ENCODE measurements at places on chromosomes 2 and 18.
A peak's percentile ranks its signal among the peaks of the same experiment; 100 is the strongest.

- DNase-seq: peak; percentile 76
These were observed 102.8 kb upstream of the RBMS1 start for GRCh38 chr2:160596441-160596840.

DNA sequence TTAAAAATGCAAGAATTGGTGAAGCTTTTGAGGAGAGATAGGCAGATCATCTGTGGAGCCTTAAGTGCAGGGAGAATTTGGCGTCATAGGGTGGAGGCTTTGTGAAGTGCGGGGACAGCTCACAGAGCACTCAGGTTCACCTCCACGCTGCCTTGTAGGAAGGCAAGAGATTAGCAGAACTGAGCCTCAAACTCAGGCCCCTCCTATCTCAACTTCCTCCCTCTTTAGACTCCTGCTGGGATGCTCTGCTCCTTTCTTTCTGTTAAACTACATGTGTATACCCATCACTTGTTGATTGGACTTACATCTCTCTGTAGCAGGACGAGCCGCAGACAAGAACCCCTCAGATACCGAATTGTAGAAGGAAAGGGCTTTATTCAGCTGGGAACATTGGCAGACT is 422.2 kb downstream of the SETBP1 start:
- DNase-seq: no peak

DNA sequence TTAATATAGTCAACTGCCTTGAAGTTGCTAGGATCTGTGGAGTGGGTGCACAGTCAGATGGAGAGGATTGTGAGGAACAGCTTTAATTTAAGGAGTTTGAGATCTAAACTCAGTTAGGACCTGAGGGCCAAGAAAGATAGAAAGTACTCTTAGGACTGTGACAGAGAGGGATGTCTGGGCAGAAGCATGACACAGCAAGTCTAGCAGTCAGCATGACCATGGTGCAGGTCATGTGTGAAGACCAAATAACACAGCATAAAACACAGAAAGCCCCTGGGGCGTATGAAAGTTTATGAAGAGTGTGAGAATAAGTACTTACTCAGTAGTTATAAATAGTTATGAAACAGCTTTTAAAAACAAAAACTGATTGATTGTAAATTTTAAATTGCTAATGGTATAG is 107.2 kb downstream of the GALNT1 start:
- DNase-seq: no peak

GRCh38 chr2:229372207-229372606 is 101.1 kb upstream of the PID1 start:
- no peak for DNase-seq

GRCh38 chr2:218363736-218364135 is 7.1 kb downstream of the CATIP start:
- DNase-seq: no peak

- no peak for DNase-seq
These were observed 10.6 kb downstream of the LOXHD1 start for GRCh38 chr18:46646468-46646867.

GRCh38 chr2:43133336-43133707 is 93.1 kb downstream of the ZFP36L2 start:
- DNase-seq: no peak

- DNase-seq: no peak
These were observed 2.3 kb downstream of the HJURP start for GRCh38 chr2:233852056-233852455.

GRCh38 chr2:54208364-54209240 is 47.4 kb downstream of the TSPYL6 start:
- DNase-seq: peak; percentile 64

DNA sequence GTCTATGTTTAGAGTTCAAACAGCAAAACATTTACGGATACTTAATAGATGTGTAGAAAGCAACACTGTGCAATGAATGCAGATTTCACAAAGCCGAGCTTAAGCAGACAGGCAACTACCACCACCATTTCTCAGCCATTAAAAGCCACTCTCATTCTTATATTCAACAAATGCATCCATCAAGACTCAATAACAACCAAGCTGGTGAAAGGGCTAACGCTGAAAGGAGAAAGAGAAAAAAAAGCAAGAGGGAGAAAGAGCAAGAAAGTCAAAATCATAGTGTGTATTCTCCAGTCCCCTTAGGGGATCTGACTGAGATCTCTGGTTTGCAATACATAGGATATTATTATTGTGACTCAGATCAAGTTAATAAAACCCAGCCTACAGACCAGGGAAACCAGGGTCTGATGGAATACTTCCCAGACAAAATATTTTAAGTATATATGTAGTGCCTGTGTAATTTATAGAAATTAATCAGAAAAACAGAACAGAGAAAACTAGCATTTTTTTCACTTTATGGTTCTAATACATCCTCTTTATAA is 14.1 kb downstream of the SATB2 start:
- peak; percentile 66 for DNase-seq

- DNase-seq: no peak
These were observed 85.0 kb downstream of the USP40 start for GRCh38 chr2:233481368-233482142.

DNA sequence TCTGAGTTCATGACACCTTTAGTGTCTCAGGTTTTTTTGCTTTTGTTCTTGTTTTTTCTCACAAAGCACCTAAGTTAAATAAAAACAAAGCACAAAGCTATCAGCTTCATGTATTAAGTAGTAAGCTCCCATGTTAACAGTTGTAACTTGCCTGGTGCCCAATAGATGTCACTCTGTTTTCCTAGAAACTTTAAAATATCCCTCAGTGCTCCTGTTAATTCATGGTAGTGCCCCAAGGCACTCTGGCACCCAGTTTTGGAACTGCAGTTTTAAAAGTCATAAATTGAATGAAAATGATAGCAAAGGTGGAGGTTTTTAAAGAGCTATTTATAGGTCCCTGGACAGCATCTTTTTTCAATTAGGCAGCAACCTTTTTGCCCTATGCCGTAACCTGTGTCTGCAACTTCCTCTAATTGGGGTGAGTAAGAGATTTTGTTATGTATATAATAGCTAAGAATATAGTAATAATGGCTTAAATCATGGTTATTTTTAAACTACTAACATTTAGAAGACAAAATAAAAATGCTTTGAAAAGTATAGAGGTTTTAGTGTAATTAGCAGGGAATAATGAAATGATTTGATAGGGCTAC is 555.0 kb upstream of the TMEFF2 start:
- DNase-seq: no peak

GRCh38 chr18:59055345-59056032 is 84.2 kb upstream of the SEC11C start:
- DNase-seq: no peak

- no peak for DNase-seq
These were observed 9.1 kb downstream of the MPPE1 start for GRCh38 chr18:11899063-11899462.

DNA sequence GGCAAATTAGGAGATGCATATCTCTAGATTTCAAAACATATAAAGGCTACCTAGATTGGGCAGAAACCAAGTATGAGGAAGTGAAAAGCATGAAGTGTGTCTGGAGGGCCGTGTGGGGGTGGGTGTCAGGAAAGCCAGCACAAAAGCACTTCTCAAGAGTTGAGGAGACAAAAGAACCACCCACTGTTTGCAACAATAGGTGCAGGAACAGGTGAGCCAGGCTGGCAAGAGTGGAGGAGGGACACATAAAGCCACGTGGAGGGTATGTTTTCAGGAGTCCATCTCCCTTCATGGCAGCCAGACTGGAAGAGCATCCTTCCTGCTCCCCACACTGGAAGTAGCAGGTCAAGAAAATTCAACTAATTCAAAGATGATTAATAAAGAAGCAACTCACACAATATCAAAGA is 96.4 kb downstream of the CERS6 start:
- no peak for DNase-seq

- DNase-seq: peak; percentile 43
These were observed 185.1 kb downstream of the TCF4 start for GRCh38 chr18:55402731-55403405.

GRCh38 chr2:197571627-197572271 is 55.9 kb downstream of the MOB4 start:
- DNase-seq: peak; percentile 39

DNA sequence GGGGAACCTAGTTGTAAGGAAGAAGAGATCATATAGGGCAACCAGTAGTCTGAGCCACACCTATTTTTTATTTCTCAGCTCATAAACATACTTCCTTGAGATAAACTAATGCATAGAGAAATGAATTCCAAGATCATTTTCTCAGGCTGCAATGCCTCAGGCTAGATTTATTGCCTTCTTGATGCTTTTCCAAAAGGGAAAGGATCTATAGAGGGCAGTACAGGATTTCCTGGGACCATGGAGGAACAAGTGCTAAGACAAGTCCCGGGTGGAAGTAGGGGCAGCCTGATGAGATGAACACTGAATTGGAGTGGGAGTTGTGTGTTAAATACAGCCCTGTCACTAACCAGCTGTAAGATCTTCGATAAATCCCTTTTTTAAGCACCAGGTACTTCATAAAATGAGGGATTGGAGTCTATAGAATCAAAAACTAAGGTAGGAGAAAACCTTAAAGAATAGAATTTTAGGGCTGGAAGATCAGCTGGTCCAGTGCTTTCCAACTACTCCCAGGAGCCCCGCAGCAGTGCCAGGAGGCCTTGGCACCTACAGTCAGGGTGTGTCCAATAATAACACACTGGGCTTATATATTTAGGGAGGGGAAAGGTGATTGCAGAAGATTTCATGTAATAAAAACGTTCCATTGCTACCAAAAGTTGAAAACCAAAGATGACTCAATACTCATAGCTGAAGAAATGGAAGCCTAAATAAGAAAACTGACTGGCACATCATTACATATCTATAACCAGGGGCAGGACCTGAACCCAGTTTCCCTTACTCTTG is 58.1 kb downstream of the SERTAD2 start:
- peak; percentile 57 for DNase-seq

Measured in fibroblast of skin of abdomen (primary cell).